ENCODE measurements at places on chromosomes 12 and 14.

DNA sequence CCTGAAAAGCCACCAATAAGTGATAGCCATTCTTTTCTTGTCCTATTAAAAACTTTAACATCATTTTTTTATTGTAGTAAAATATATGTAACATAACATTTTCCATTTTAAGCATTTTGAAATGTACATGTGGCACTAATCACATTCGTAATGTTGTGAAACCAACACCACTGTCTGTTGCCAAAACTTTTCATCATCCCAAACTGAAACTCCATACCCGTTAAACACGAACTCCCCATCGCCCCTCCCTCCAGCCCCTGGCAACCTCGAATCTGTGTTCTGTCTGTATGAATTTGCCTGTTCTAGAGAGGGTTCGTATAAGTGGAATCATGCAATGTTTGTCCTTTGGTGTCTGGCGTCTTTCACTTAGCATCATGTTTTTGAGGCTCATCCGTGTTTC is 75.9 kb downstream of the CCDC92 start:
- no peak for DNase-seq

GRCh38 chr14:55133416-55133815 is 4.4 kb downstream of the LGALS3 start:
- no peak for DNase-seq

DNA sequence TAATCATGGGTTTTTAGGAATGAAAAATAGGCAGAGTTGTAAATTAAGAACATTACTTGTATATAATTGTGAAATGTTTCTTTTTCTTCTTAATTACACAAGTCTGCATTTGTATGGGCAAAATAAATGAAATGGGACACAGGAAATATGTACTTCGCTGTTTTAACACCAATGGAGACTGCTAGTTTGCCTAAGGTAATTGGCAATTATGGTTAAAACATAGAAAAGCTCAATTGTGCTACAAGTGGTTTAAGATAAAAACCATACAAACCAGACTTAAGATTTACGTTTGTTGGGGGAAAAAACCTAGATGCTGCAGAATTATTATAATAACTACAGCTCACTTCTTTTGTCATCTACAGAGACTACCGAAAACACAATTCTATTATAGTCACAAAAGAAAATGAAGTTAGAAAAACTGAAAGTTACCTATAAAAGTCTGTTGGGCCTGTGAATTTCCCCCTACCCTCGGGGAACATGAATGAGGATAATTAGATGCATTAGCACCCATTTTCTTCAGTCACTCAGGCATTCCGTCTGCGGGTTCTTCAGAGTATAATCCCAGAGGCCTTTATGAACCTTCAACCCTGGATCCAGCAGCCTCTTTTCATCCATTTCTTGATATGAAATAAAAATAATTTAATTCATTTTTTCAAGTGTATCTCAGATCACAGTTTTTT is 37.2 kb downstream of the BTBD7 start:
- DNase-seq = no peak

DNA sequence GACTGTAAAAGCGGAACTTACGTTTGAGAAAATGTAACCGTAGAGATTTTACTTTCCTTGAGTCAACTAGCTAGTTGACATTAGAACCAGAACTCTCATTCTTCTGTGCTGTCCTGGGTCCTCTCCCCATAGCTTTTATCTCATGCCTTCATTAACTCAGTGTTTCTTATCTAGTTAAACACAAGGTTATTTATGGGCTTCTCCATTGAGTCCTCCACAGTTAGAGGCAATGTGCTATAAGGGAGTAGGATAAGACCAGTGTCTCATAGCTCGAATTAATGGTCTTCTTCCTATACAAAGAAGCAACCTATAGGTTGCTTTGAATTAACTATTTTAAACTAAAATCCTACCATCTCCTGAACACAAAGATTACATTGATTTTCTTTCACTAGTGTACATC is 129.8 kb downstream of the ACSS3 start:
- DNase-seq = no peak

GRCh38 chr12:109504068-109504467 is 26.6 kb downstream of the UBE3B start:
- no peak for DNase-seq

DNA sequence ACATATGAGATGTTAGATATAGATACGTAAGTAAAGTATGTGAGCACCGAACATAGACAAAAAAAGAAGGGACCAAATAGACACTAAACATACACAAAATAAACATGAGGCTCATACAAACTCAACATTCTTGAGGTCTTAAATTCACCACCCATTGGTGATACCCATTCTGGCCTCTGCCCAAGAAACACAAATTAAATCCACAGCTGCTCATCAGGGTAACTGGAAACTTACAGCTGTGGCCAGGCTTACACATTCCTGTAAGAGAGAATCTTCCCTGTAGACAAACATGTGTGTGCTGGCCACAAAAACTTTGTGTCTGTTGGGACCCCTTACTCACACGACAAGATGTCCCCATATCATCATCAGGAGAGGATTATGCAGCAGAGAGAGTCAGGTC is 22.4 kb downstream of the MAGOHB start:
- no peak for DNase-seq

GRCh38 chr12:96241846-96242256 is 47.7 kb downstream of the ELK3 start:
- DNase-seq = peak; percentile 37
